MM.1S (cell line): ENCODE measurements at places on chromosomes 7 and 10.

GRCh38 chr10:124744102-124745050 is at the start of gene FAM53B:
Gene FAM53B, minus strand, starts transcription at chr10:124744378. Its CDS starts 37,665 bp downstream, at chr10:124706713.
- DNase-seq = peak; percentile 87

GRCh38 chr10:68301790-68302502 is 29.9 kb upstream of the HNRNPH3 start:
- peak; percentile 58 for DNase-seq

DNA sequence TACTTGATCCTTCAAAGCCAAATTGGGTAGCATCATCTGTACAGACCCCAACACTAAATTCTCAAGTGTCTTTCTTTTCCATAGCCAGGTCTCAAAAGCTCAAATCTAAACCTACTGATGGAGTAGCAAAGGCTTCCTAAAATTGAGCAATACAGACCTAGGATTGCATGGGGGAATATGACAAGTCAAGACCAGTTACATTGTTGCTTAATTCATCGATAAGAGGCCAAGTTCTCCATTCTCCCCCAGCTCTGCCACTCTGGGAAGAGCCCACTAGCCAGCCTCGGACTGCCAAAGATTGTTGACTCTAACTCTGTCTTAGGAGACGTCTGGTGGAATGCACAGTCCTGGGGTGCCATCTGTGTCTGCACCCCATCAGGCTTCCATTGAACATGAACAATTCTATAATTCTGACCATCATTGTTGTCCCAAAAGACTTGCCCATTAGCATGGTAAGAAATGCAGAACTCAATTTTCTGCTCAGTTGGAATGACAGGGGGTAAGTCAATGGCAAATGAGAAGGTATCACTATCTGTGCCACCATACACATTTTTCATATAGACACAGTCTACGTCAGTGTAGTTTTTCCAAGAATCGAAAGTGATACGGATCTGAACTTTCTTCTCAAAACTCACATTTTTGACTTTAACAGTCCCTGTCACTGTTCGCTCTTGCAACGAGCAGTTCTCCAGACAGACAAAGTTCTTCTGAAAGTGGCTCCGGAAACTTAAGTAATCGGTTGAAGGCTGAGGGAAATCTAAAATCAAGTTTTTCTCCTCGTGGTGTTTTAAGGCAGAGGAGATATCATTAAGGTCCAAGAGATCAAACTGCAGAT is 2.9 kb downstream of the PPP1R3C start:
- DNase-seq = no peak

DNA sequence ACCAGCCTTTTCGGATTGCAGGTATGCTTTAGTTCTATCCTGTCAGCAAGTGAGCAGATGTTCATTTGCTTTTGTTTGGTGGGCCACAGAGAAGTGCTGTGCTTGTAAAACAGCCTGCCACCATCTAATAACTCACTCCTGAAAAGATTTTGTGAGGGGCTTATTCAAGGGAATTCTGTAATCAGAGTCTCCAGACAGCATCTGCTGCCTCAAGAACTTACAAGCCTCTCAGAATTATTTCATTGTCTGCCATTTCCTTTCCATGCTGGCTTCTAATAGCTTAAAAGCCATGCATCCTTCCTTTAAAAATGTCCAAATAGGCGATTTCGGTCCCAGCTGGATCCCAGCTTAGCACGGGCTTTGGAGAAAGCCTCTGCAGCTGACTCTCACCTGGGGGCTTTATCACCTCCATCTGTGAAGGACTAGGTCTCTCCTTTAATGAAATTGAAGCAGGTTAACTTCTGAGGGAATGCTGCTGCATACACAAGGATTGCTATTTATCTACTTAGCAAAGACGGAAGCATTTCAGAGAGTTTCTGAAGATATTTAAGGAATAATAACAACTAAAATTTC is 48.0 kb downstream of the MALRD1 start:
- no peak for DNase-seq

- DNase-seq = no peak
Observed at GRCh38 chr7:78712111-78712510, 741.4 kb downstream of the MAGI2 start.
